ENCODE measurements at places on chromosomes 7 and 10. TPM values are rescaled to one million over a fixed set of nuclear protein-coding genes. Genes with fewer than 3 reads are reported as not detected.

ANAPC16 gene
- 57.4 TPM for total RNA-seq

FAS gene
- total RNA-seq, result 5.4 TPM

NEBL gene
- 10.5 TPM for total RNA-seq

DNA sequence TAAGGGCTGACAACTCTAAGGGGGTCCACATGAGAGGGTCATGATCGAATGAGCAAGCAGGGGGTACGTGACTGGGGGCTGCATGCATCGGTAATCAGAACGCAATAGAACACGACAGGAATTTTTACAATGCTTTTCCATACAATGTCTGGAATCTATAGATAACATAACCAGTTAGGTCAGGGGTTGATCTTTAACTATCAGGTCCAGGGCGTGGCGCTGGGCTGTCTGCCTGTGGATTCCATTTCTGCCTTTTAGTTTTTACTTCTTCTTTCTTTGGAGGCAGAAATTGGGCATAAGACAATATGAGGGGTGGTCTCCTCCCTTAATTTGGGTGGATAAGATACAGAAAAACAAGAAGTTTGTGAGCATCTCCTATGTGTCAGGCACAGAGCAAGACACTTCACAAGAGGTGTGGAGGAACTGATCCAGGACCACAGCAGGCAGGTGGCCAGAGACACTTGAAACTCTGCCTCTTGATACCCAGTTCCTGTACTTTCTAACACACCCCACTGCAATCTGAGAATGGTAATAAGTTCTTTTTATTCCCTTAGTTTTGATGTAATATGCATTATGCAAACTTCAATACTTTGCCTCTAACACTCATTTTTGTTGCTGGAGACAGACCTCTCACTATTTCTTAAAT lies 18.0 kb upstream of the MRLN start:
- no peaks in the 10 kb centered on the region for H3K4me1 ChIP-seq
- no peak overlapping the region for H3K27ac ChIP-seq
- H3K4me3 ChIP-seq, result no peak overlapping the region
- H3K36me3 ChIP-seq, result no peaks in the 10 kb centered on the region

DNA sequence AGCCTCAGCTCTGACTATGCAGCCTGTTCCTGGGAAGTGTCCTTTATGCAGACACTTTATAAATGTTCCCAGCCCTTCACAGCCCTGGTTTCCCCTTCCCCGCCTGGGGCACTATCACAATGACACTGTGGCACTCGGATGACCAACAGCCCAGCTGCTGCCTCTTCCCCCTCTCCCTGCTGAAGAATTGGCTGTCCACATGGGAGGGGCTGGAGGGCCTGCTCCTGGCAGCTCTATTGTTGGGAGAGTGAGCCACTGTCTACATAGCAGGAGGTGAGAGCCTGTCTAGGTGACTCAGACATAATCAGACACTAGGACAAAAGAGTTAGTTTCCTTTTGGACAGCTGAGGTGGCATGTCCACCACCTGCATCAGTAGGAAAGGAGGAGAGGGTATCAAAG lies 437.5 kb downstream of the PLXNA4 start:
- peaks cover 5% of the 10 kb centered on the region for H3K4me1 ChIP-seq
- DNase-seq, result no peak
- H3K36me3 ChIP-seq, result no peaks in the 10 kb centered on the region
- no peak overlapping the region for H3K27ac ChIP-seq
- no peaks in the 10 kb centered on the region for H3K27me3 ChIP-seq

GRCh38 chr7:156496363-156496769 lies 144.2 kb upstream of the RNF32 start:
- no peak for DNase-seq
- no peak overlapping the region for H3K27ac ChIP-seq
- H3K27me3 ChIP-seq, result no peaks in the 10 kb centered on the region
- H3K4me3 ChIP-seq, result no peak overlapping the region
- H3K36me3 ChIP-seq, result no peaks in the 10 kb centered on the region

DNA sequence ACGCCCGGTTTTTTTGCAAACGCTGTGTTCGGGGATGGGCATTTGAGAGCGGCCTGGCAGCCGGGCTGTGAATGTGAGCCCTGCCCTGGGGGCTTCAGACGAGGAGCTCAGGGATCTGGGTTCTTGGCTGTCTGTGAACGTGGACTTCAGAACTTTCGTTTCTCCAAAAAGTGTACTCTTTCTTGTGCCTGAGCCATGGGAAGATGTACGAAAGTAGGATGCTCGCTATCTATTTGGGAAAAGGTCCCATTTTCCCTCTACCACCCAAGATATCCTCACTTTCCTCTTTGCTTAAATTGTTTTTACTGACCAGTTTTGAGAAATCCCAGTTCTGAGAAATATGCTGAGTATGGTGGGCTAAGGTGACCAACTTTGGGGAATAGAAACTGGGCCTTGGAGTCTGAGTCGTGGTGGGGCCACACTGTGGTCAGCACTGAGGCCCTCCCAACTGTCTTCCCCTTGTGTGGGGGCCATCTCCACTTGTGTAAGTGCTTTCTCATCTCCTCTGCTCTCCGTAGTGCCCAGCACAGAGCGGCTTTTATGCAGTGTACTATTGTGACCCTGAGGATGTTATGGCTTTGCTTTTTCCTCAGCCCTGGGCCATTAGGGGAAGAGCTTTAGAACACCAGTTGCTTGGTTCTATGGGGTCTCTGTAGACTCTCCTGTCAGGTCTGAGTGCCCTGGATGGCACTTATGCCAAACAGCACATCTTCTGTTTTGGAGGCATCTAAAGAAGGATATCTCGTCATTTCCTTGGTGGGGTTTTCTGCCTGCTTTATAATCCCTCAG lies 918 bp downstream of the DBNL start:
- H3K27ac ChIP-seq, result no peak overlapping the region
- H3K36me3 ChIP-seq, result peaks cover 7% of the 10 kb centered on the region
- H3K4me1 ChIP-seq, result no peaks in the 10 kb centered on the region
- H3K4me3 ChIP-seq, result peak overlapping the region; percentile 79

DNA sequence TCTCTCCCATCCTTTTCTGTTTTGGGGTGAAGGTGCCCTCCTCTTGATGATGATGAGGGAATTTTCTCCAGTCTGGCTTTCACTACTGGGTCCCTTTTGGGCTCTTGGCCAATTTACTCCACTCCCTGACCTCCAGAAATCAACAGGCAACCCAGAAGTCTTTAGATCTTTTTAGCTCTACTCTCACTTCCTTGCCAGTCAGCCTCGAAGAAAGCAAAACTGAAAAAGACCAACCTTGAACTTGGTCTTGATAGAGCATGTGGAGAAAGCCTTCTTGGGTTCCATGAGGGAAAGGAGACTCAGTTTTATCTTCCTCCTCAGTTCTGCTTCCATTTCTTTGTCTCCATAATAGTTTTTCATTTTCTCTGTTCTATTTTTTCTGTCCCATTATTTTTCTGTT lies 91.4 kb upstream of the NPVF start:
- no peak for DNase-seq
- H3K4me3 ChIP-seq, result no peak overlapping the region
- no peaks in the 10 kb centered on the region for H3K36me3 ChIP-seq
- H3K27ac ChIP-seq, result no peak overlapping the region
- H3K4me1 ChIP-seq, result no peaks in the 10 kb centered on the region

- H3K4me1 ChIP-seq, result no peaks in the 10 kb centered on the region
- no peak for DNase-seq
- no peak overlapping the region for H3K4me3 ChIP-seq
- H3K27me3 ChIP-seq, result no peaks in the 10 kb centered on the region
These were observed 139.3 kb upstream of the ODAD2 start for GRCh38 chr10:28137907-28138880.

DNA sequence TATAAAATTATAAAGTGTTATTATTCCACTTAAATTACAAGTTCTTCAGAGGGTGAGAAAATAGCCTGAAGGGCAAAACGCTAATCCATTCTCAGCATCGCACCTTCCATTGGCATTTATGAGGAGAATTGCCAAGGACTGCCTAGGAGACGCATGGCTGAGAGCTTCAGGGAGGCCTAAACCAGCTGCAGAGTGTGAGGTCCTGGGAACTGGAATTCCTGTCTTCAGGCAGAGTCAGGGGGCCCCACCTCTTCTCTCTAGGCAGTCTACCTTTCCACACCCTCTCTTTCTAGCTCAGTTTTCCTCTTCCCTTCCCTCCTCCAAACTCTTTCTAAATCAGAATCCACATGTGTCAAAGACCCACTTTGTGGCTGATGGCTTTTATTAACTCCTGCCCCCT lies 35.3 kb downstream of the LRRC72 start:
- no peaks in the 10 kb centered on the region for H3K4me1 ChIP-seq
- H3K4me3 ChIP-seq, result no peak overlapping the region
- H3K27ac ChIP-seq, result no peak overlapping the region
- H3K27me3 ChIP-seq, result no peaks in the 10 kb centered on the region

- peak overlapping the region; percentile 69 for H3K27ac ChIP-seq
- peaks cover 5% of the 10 kb centered on the region for H3K4me1 ChIP-seq
These were observed 6.9 kb upstream of the OIT3 start for GRCh38 chr10:72886621-72887020.

DNA sequence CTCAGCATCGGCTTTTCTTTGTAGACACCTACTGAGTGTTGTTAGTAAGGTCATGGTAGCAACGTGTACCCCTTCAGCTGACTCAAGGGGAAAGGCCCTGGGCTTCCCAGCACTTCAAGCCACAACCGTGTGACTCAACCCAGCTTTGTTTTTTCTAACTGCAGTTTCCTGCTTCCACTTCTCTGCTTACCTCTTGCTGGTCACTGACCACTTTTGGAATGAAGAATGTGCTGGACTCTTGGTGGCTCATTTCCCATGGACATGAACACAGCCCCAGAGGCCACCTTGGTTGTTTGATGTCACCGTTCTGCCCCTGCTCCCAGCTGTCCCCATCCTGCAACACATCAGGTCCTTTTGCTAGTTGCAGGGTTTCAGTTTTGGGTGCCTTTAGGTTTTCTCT lies 69.5 kb upstream of the ZNF438 start:
- H3K27ac ChIP-seq, result no peak overlapping the region
- no peak for DNase-seq
- H3K4me3 ChIP-seq, result no peak overlapping the region
- no peaks in the 10 kb centered on the region for H3K27me3 ChIP-seq
- no peaks in the 10 kb centered on the region for H3K36me3 ChIP-seq

DNA sequence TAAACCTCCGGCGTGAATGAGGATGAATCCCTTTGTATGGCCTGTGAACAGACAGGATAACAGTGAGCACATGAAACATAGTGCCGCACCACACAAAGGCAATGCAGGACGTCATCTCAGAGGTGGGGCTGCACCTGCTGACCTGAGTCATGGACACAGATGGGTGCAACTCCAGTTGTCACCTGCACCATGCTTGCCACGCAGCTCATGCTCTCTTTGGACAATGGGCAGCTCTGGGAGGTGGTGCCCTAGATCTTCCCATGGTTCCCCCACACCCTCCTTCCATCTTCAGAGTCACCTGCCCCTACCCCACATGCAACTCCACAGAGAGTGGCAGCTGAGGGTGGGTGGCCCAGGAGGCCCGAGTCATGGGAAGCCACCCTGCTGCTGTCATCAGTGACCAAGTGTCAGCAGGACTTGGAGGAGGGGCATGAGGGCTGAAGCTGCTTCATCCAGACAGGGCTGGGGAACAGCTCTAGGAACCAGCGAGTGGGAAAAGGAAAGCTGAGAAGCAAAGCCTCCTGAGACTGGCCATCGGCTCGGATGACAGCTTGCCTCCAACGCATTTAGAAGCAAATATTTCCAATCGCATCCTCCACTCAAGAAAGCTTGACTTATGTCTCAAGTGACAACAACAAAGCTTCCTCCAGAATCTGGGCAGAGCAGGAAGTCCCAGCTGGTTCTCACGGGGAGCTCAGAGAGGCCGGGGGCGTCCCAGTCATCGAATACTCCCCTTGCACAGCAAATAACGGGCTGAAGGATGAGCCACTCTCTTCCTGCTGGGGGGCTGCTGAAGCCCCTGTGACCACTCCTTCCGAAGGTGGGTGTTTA lies 27.1 kb downstream of the VIPR2 start:
- H3K4me1 ChIP-seq, result peaks cover 5% of the 10 kb centered on the region
- H3K27me3 ChIP-seq, result no peaks in the 10 kb centered on the region
- H3K27ac ChIP-seq, result no peak overlapping the region
- no peaks in the 10 kb centered on the region for H3K36me3 ChIP-seq
- H3K4me3 ChIP-seq, result no peak overlapping the region
- DNase-seq, result no peak

DNA sequence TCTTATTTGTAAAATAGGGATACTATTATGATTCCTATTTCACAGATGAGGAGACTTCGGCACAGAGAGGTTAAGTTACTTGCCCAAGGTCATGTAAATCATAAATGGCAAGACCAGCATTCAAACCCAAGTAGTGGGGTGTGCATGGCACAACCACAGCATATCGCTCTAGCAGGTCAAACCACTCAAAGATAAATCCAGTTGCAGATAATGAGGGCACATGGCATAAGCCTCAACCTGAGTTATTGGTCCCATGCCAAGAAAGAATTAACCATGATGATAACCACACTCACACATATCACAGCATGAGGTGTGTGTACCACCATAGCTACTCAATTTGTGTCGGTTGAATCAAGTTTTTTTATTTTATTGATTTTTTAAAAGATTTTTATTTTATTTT lies 180.5 kb downstream of the CREB5 start:
- no peaks in the 10 kb centered on the region for H3K27me3 ChIP-seq
- no peaks in the 10 kb centered on the region for H3K4me1 ChIP-seq
- no peaks in the 10 kb centered on the region for H3K36me3 ChIP-seq
- no peak overlapping the region for H3K4me3 ChIP-seq
- no peak for DNase-seq

DNA sequence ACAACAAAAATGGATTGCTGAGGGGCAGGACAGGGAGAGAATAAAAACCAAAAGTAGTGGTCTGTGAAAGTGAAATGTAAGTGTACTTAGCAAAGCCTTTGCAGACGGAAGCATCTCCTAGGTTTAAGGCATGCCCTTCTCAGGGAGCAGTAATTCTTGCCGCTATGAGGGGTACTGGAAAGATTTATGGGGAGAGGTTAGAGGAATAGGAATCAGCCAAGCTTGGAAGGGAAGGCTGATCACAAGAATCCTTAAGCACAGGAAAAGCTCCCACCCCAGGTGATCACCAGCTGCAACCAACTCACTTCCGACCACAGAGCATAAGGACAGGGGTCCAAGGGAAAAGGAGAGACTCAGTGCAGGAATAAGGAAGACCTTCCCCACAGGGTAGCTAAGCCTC lies 10.3 kb downstream of the GFRA1 start:
- no peaks in the 10 kb centered on the region for H3K36me3 ChIP-seq
- H3K4me1 ChIP-seq, result no peaks in the 10 kb centered on the region
- no peak overlapping the region for H3K27ac ChIP-seq
- DNase-seq, result no peak
- no peak overlapping the region for H3K4me3 ChIP-seq
- no peaks in the 10 kb centered on the region for H3K27me3 ChIP-seq

- no peak overlapping the region for H3K4me3 ChIP-seq
- H3K4me1 ChIP-seq, result peaks cover 5% of the 10 kb centered on the region
- H3K36me3 ChIP-seq, result no peaks in the 10 kb centered on the region
These were observed 430.8 kb downstream of the PLXNA4 start for GRCh38 chr7:132145466-132145865.

- no peak for DNase-seq
- no peak overlapping the region for H3K27ac ChIP-seq
- H3K4me3 ChIP-seq, result no peak overlapping the region
- peaks cover 4% of the 10 kb centered on the region for H3K4me1 ChIP-seq
These were observed 51.3 kb upstream of the KLF6 start for GRCh38 chr10:3836222-3836820.

GRCh38 chr10:89566095-89566950 lies 30.9 kb upstream of the SLC16A12 start:
- H3K4me3 ChIP-seq, result no peak overlapping the region
- no peak overlapping the region for H3K27ac ChIP-seq
- no peak for DNase-seq
- H3K27me3 ChIP-seq, result no peaks in the 10 kb centered on the region
- no peaks in the 10 kb centered on the region for H3K36me3 ChIP-seq
